ENCODE measurements at places on chromosomes 12 and 14.

- DNase-seq: no peak
Observed at GRCh38 chr12:93616584-93617101, 44.2 kb downstream of the SOCS2 start.

- no peak for DNase-seq
Observed at GRCh38 chr12:7064516-7064915, 4.0 kb downstream of the C1S start.

GRCh38 chr12:5307065-5307464 is 124.8 kb upstream of the NTF3 start:
- DNase-seq: no peak

DNA sequence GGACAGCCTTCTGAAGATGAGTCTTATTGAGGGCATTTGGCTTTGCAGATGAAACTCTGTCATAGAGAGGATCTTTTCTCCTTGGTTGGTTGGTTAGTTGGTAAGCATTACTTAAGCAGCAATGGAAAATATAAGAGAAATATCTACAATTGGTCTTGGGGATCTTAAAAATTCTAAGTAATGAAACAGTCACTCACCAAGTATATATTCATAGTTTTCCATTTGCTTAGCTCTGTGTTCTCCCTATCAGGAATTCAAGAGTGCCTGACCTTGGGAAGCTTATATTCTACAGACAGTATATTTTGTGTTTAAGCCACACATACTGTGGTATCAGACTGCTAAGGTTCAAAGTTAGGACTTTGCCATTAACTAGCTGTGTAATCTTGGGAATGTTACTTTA is at the start of gene OR5AU1:
TSS of gene OR5AU1 (minus strand) at position 101 of the 400 bp plus-strand sequence. CDS start 191 bp downstream, outside the sequence.
- DNase-seq: no peak

- no peak for DNase-seq
Observed at GRCh38 chr12:26247873-26248272, 52.5 kb downstream of the SSPN start.

GRCh38 chr14:62079038-62079437 is 316.8 kb downstream of the SNAPC1 start:
- DNase-seq: no peak

DNA sequence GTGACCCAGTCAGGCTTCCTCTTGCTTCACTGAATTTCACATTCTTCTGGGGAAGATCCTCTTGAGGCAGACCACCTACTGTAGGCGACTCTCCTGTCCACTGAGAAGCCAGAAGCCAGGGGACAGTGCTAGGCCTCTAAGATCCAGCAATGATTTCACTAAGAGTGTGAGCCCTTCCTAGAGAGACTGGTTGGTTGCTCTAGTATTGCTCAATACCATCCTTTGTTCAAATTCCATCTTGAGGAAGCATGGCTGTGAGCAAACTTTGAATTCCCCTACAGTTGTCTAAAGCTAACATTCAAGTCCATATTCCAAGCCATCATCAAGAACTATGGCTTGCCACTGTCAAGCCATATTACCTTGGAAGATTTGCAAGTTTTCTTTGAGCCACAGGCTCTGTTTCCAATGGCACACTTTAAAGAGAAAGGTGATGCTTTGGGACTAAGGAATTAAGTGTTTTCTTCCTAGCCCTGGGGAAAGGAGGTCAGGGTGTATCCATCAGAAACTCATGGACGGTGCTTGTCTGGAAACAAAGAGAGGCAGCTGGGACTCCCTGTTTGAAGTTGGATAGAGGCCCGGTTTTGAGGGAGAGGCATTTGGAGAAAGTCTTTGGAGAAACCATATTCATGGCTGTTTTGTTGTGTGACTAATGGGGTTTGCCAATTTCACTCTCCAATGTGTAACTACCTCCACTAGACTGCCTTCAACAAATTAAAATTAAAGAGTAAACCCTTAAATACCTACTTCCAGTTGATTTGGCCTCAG is 1217.9 kb downstream of the VRK1 start:
- no peak for DNase-seq

DNA sequence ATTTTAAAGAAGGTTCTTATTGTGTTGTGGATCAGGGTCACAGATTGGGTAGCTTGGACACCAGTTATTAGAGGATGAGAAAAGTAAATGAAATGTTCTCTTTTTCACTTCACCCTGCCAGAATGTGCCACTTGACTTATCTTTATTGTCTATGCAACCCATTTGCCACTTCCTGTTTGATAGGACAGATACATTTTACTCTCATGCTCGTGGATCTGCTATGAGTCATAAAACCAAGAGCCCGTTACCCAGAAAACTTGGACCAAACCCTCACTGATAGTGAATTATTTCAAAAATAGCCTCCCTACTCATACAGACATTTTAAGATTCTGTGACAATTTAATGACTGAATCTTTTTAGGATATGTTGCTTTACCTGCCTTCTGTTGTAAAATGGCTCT is 1.8 kb downstream of the ISCA2 start:
- DNase-seq: no peak

DNA sequence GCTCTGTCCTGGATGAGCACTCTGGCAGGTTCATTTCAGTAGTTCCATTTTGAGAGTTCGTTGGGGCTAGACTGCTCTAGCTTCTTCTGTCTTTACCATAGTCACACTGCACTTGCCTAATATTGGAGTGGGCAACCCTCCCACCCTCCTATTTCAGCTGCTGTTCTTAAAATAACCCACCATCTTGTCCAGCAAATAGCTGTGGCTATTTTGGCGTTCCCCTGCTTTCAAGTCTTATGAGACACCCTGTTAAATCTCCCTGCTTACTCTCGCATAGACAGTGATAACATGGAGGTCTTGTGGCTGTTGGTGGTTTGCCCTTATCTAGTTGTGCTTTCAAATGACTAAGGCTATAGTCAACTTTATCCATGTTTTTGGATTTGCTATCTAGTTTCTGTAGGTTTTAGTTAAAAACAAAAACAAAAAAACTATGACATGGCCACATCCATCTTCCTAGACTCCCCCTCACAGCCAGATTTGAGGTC is 65.5 kb downstream of the LRP6 start:
- DNase-seq: no peak

- no peak for DNase-seq
Observed at GRCh38 chr12:58761308-58761707, 159.0 kb downstream of the LRIG3 start.

GRCh38 chr14:103748534-103748857 is 32.9 kb downstream of the ZFYVE21 start:
- no peak for DNase-seq

GRCh38 chr14:38286452-38286851 is 30.6 kb upstream of the CLEC14A start:
- no peak for DNase-seq

DNA sequence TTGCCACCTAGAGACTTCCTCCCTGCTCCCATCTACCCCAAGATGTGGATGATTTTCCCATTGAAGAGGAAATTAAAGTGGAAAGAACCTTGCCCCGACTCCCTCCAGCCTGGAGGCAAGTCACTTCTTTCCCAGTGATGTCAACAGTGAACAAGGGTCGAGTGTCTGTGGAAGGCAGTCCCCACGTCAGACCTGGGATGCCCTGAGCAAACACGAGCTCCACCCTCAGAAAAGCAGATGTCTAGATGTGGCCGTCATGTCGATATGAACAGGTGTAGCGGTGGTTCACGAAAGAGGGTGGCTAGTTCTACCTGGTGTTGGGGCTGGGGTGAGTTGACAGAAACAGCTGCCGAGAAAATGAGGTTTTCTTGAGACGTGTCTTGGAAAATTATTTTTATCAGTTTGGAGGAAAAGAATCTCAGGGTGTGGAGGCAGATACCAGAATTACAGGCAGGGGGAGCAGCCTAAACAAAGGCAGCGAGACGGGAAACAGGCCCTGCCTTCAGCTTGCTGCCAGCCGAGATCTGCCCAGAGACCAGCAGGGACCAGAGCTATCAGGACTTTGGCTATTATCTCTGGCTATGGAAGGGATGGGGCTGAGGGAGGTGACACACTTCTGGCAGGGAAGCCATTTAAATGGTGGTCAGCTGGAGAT is 25.9 kb downstream of the SYNDIG1L start:
- peak; percentile 50 for DNase-seq

DNA sequence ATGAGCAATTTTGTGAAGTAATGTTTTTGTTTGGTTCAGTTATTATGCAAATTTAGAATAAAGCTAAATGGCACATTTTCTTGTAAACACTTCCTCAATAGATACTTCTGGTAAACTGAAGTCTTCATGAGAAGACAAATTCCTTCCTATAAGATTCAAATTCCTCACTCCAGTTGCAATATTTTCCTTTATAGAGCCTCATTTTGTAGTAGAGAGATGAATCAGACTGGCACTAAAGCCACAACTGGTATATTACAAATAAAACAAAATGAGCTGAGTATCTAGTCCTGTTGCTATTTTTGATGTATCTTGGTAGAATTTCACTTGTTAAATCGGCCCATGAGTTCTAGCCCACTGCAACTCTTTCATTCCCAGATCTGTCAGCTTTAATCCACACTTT is 5.5 kb downstream of the LGR5 start:
- DNase-seq: no peak

- no peak for DNase-seq
Observed at GRCh38 chr12:90322006-90322405, 613.4 kb upstream of the ATP2B1 start.

GRCh38 chr12:111398530-111398929 is 7.2 kb upstream of the SH2B3 start:
- peak; percentile 21 for DNase-seq

GRCh38 chr14:101815994-101816393 is 54.5 kb downstream of the PPP2R5C start:
- no peak for DNase-seq

DNA sequence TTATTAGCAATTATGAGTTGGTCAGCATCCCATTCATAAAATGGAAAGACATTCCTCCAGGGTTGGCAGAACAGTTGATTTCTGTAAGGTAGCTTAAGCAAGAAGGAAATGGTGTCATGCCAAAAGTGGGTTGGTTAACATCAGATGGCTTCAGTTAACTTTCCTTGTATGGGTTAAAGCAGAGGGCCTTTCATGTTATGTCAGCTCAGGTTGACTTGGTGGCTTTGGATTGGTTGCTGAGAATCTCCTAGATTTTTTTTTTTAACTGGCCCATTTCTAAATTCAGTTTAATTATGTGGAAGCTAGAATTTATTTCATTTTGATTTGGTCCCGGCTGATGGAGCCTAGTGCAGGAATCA is 87.8 kb downstream of the BBS10 start:
- DNase-seq: no peak

DNA sequence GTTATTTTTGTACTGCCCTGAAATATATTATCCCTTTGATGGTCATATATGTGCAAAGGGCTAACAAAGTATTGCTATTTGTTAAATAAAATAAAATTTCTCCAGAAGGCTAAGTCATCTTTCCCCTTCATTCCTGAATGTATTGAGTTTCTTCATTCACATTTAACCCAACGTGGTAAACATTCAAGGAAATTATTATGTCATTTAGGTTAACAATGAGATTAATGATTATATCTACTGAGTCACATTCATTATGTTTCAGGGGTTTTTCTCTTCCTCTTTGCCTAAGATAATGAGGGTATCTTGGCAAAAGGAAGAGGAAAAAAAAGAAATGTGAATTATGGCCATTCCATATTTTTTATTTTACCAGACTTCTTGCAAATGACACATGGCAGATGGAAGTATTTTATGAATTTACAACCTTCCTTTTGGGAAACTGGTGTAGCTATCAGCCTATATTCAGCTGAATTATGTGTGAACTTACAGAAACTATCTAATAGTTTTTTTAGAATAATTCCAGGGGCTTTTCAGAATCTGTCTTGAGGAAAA is 27.2 kb downstream of the TSPAN8 start:
- DNase-seq: no peak

DNA sequence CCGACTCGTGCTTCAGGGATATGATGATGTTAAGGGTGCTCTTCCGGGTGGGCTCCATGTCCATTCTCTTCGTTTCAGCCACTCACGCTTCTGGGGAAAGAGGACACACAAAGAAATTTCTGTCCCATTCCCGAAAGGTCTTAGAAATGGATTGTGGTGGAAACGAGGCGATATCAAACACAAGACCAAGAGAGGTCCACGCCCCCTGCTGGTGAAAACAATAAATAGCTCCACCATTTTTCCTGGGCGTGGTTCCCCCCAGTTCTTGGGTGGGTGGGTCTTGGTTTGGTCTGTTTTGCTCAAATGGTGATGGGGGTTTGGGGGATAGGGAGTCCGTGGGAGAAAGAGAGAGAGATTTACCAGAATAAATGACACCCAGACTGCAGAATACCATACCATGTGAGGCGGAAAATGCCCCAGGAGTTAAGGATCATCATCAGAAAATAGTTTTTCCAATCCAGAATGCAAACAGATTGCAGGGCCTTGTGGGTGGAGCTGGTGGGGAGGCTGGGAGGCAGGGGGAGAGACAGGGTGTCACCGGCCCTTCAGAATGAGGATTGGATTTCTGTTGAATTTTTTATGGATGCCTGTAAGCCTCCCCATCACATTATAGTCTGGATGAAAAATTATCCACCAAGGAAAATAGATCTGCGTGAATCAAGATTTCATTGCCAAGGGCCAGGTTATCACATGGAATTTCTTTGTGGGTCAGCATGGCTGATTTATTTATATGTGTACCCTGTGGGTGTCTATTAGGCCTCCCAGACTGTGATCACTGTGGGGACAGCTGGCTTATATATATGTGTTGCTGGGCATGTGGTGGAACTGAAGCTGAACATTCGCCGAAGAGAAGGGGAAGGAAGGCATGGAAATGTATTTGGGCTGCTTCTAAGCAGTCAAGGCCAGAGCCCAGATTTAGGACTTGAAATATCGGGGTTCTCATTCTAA is 55.8 kb downstream of the SRRM4 start:
- peak; percentile 22 for DNase-seq

DNA sequence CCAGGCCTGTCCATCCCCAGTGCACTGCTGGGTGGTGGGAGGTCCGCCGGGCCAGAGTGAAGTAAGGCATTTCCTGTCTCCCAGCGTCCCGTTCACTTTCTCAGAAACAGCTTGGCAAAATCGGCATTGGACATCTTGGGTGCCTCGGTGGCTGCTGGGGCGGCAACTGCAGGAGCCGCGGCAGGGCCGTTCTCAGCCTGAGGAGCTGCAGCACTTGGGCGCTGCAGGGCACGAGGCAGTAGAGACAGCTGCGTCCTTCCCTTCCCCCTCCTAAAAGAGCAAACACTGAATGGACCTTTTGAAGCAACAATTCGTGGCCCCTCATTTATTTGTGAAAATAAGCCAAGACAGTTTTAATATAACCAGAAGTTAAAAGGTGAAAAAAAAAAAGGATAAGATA is 8.3 kb downstream of the FICD start:
- no peak for DNase-seq

DNA sequence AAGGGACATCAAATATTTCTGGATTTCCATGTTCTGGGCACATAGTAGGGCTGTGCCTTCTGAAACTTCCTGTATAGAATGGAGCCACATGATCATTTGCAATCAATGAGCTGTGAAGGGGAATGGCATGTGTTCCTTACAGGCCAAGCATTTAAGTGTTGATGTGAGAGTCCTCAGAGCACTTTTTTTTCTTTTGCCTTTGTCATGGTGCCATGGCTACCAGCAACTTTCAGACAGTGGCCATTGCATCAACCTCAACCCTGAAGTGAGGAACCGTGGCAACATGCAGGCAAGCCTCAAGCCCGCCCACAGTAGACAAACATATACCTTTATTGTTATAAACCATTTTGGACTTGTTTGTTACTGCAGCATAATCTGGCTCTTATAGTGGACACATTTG is 948.1 kb downstream of the NRXN3 start:
- no peak for DNase-seq

GRCh38 chr14:75132382-75133086 is 5.7 kb upstream of the NEK9 start:
- peak; percentile 45 for DNase-seq
